ENCODE measurements at places on chromosomes 7 and 10.

DNA sequence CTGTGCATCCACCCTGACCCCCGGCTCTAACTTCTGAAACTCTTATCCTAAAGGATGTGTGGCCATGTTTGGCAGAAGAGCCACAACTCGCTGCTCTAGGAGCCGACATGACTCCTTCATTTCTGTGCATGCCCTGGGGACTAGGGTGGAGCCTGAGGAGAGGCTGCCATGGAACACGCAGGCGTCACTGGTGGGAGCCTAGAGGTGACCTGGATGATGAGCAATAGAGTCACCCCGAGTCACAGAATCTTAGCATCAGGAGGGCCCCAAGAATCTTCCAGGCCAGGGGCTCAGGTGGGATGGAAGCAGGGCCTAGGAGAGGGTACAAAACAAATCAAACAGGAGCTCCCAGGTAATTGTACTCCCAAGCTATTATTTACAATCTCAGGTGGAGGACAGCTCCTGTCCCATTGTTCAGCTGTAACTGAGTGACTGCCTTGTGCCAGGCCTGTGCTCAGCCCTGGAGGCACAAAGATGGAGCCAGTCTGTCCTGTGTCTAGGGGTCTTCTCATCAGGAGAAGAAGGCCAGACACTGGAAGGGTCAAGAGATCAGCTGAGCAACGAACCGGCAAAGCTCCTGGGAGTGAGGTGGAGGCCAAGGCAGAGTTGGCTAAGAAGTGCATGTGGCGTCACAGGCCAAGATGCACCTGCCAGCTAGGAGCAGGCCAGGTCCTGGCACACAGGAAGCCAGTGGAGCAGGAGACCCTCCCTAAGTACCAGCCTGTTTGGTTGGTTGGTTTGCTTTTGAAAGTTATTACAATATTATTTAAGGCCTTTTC is 5.8 kb upstream of the ZNF22 start:
- DNase-seq = no peak
- no peak overlapping the region for H3K4me3 ChIP-seq
- no peak overlapping the region for H3K27ac ChIP-seq
- H3K4me1 ChIP-seq = peaks cover 32% of the 10 kb centered on the region

DNA sequence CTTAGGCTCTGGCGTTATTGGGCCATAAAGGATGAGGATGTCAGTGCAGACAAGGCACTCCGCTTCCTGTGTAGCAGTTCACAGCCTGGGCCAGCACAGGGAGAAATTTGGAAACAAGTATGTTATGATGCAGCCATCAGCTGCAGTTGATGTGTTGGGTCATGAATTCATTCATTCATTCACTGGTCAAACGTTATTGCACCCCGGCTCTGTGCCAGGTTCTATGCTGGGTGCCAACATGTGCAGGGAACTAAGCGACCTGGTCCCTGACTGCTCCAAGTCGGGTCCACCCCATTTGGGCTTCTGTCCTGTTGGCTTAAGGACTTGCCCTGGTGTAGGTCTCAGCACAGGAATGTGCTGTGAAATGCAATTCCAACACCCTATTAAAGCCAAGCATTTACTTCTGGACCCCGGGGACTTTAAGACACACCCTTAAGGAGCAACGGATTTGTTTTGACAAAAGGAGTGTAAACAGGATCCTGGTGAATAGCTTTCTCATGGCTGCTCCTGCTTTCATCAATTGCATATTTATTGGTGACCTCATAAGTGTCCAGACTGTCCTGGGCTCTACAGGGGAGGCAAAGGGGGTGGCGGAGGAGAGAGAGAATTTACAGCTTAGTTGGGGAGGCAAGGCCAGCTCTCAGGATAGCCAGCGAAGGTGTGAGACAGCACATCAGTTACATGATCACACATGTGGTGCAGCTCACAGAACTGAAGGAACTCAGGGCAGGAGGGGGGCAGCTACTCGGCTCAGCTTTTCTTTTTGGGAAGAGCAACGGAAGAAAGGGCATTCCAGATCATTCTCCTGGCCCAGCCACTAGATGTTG is 158.6 kb downstream of the GRK5 start:
- no peak for DNase-seq
- no peak overlapping the region for H3K27ac ChIP-seq
- peaks cover 44% of the 10 kb centered on the region for H3K4me1 ChIP-seq
- H3K27me3 ChIP-seq = peaks cover 10% of the 10 kb centered on the region
- no peak overlapping the region for H3K4me3 ChIP-seq

DNA sequence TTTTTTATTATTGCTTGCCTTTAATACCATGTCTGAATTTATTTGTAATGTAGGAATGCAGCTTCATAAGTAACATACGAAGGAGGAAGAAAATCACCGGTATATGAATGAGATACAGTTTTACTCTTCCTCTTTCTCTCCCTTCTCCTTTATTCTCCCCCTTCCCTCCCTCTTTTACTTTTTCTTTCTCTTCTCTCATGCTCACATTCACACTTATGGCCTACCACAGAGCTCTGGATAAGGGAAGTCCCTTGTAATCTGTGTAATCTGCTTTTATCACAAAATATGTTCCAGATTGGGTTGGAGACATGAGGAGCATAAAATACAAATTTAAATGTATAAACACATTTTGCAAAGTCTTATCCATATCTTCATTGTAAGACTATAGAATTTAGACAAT is 59.4 kb downstream of the MDFIC start:
- no peaks in the 10 kb centered on the region for H3K27me3 ChIP-seq
- peaks cover 23% of the 10 kb centered on the region for H3K36me3 ChIP-seq
- peaks cover 30% of the 10 kb centered on the region for H3K4me1 ChIP-seq
- DNase-seq = no peak

- DNase-seq = no peak
- H3K4me3 ChIP-seq = no peak overlapping the region
- no peaks in the 10 kb centered on the region for H3K36me3 ChIP-seq
- no peaks in the 10 kb centered on the region for H3K27me3 ChIP-seq
- H3K27ac ChIP-seq = no peak overlapping the region
- H3K4me1 ChIP-seq = peaks cover 59% of the 10 kb centered on the region
These were observed 4.0 kb downstream of the HDAC9 start for GRCh38 chr7:18499407-18500177.

- no peak overlapping the region for H3K4me3 ChIP-seq
- H3K4me1 ChIP-seq = peaks cover 16% of the 10 kb centered on the region
- no peak overlapping the region for H3K27ac ChIP-seq
- no peaks in the 10 kb centered on the region for H3K36me3 ChIP-seq
These were observed 10.0 kb upstream of the DNMBP start for GRCh38 chr10:100019787-100020141.

DNA sequence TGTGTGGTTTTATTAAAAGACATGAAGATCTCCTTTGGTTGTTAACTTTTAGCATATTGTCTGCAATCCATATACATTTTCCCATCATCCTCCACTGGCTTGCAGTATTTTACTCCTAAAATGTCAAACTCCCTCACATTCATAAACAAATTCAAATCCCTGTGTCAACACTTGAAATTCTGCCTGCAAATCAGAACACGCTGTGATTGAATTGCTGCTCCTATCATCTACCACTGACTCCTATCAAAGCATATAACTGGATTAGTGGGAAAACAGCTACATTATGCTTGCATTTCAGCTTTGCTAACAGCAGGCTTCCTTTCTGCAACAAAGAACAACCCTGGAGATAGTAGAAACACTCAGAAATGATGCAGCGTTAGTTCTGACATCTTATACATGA is 281.8 kb upstream of the HGF start:
- H3K4me1 ChIP-seq = peaks cover 12% of the 10 kb centered on the region
- H3K36me3 ChIP-seq = no peaks in the 10 kb centered on the region
- no peak overlapping the region for H3K27ac ChIP-seq
- DNase-seq = no peak
- H3K27me3 ChIP-seq = no peaks in the 10 kb centered on the region

- H3K4me1 ChIP-seq = peaks cover 41% of the 10 kb centered on the region
- H3K4me3 ChIP-seq = no peak overlapping the region
- peaks cover 21% of the 10 kb centered on the region for H3K36me3 ChIP-seq
- H3K27ac ChIP-seq = no peak overlapping the region
- no peak for DNase-seq
- H3K27me3 ChIP-seq = peaks cover 7% of the 10 kb centered on the region
These were observed 22.2 kb downstream of the ZRANB1 start for GRCh38 chr10:124963866-124964720.

DNA sequence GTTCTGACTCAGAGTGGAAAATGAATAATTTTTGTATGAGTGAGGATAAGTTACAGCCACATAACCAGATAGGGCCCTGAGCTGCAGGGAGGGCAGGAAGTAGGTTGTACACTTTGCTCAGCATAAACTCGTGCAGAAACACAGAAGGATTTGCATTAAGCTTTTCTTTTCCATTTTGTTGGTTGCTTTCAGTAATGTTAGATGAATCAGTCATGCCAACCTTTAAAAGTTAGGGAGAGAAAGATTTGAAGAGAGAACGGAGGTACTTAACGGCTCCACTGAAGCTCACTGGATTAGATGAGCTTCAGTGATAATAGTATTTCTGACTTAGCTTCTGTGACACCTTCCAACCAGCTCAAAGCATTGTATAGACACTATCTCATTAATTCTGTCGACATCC is 348.1 kb downstream of the GATA3 start:
- H3K4me3 ChIP-seq = no peak overlapping the region
- no peak overlapping the region for H3K27ac ChIP-seq
- no peak for DNase-seq
- H3K4me1 ChIP-seq = no peaks in the 10 kb centered on the region
- H3K36me3 ChIP-seq = no peaks in the 10 kb centered on the region

- H3K4me1 ChIP-seq = no peaks in the 10 kb centered on the region
- H3K4me3 ChIP-seq = no peak overlapping the region
- H3K27ac ChIP-seq = no peak overlapping the region
- no peaks in the 10 kb centered on the region for H3K36me3 ChIP-seq
- H3K27me3 ChIP-seq = peaks cover 3% of the 10 kb centered on the region
These were observed 37.8 kb upstream of the CHST15 start for GRCh38 chr10:124131172-124131571.

DNA sequence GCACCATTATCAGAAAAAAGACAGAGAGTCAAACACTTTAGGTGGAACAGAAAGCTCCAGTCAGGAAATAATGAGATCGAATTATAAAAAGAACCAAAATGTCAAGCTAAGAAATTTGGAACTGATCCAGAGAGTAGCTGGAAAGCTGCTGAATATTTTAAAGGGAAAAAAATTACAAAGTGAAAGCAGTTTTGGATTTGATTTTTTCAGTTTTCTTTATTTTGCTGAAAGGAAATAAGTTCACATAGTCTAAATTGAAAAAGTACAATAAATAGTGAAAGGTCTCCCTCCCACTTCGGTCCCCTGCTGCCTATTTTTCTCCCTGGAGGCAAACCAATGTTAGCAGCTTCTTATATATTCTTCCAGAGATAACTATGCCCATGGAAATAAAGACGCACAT is 11.3 kb upstream of the TOMM7 start:
- no peak overlapping the region for H3K27ac ChIP-seq
- H3K27me3 ChIP-seq = no peaks in the 10 kb centered on the region
- DNase-seq = no peak

DNA sequence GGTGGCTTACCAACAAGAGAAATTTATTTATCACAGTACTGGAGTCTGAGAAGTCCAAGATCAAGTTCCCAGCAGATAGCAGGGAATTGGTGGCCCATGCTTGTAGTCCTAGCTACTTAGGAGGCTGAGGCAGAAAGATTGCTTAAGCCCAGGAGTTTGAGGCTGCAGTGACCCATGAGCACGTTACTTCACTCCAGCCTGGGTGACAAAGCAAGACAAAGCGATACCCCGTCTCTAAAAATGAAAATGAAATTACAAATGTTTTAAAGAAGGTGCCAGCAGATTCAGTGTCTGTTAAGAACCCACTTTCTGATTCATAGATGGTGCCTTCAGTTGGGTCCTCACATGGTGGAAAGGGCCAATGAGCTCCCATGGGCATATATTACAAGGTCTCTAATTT is 20.6 kb upstream of the ARHGAP12 start:
- no peak overlapping the region for H3K4me3 ChIP-seq
- H3K4me1 ChIP-seq = peaks cover 42% of the 10 kb centered on the region
- H3K27ac ChIP-seq = no peak overlapping the region
- DNase-seq = no peak
- H3K27me3 ChIP-seq = no peaks in the 10 kb centered on the region
- H3K36me3 ChIP-seq = peaks cover 7% of the 10 kb centered on the region

DNA sequence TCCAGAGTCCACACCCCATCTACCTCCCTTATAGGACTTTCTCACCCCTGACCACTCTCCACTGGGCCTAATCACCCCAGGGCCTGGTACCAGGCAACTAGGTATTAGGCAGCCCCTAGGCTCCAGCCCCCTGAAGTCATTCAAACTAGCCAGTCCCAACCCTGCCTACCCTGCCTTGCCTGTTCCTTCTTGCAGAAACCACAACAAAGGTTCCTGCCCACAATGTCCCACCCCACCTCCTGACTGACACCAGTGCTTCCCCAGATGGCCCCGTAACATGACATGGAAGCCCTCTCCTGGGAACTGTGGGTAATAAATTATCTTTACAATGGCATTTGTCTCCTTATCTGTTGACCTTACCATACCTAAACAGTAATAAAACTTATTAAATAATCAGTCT is 100.6 kb upstream of the PDE1C start:
- no peak overlapping the region for H3K4me3 ChIP-seq
- H3K27me3 ChIP-seq = no peaks in the 10 kb centered on the region
- no peaks in the 10 kb centered on the region for H3K4me1 ChIP-seq

GRCh38 chr7:99112097-99112496 is 31.8 kb downstream of the SMURF1 start:
- H3K4me3 ChIP-seq = peak overlapping the region; percentile 22
- peak overlapping the region; percentile 54 for H3K27ac ChIP-seq
- peaks cover 15% of the 10 kb centered on the region for H3K36me3 ChIP-seq
- DNase-seq = peak; percentile 35
- H3K27me3 ChIP-seq = no peaks in the 10 kb centered on the region
- H3K4me1 ChIP-seq = peaks cover 84% of the 10 kb centered on the region

- H3K4me3 ChIP-seq = no peak overlapping the region
- 0 out of 2 replicates have a peak, but pooled peaks cover 4% of the 10 kb centered on the region for H3K36me3 ChIP-seq
- no peak for DNase-seq
- H3K4me1 ChIP-seq = no peaks in the 10 kb centered on the region
- no peak overlapping the region for H3K27ac ChIP-seq
These were observed 19.3 kb downstream of the ELMO1 start for GRCh38 chr7:37429435-37429791.

- H3K4me1 ChIP-seq = peaks cover 7% of the 10 kb centered on the region
- peaks cover 16% of the 10 kb centered on the region for H3K27me3 ChIP-seq
- no peaks in the 10 kb centered on the region for H3K36me3 ChIP-seq
- no peak for DNase-seq
- H3K27ac ChIP-seq = no peak overlapping the region
These were observed 8.0 kb downstream of the VENTX start for GRCh38 chr10:133245439-133246235.

- peaks cover 6% of the 10 kb centered on the region for H3K27me3 ChIP-seq
- peaks cover 24% of the 10 kb centered on the region for H3K36me3 ChIP-seq
- DNase-seq = no peak
- H3K4me1 ChIP-seq = peaks cover 18% of the 10 kb centered on the region
- H3K4me3 ChIP-seq = peak overlapping the region; percentile 96
These were observed 744 bp downstream of the TRIP6 start for GRCh38 chr7:100867776-100868485.

DNA sequence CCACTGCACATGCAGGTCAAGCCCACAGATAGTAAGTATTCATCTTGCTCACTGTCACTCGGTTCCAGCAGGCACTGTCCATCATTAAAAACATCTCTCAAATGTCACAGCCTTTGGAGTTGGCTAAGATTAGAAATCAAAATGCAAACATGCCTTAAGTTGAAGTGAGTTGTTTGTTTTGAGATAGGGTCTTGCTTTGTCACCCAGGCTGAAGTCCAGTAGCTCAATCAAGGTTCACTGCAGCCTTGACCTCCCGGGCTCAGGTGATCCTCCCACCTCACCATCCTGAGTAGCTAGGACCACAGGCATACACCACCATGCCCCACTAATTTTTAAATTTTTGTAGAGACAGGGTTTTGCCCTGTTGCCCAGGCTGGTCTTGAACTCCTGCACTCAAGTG is 98.1 kb downstream of the EBF3 start:
- H3K27ac ChIP-seq = no peak overlapping the region
- no peaks in the 10 kb centered on the region for H3K36me3 ChIP-seq
- DNase-seq = no peak
- H3K27me3 ChIP-seq = no peaks in the 10 kb centered on the region
